MG63 (cell line): ENCODE measurements at places on chromosomes 5 and 9.
A peak's percentile ranks its signal among the peaks of the same experiment; 100 is the strongest.

DNA sequence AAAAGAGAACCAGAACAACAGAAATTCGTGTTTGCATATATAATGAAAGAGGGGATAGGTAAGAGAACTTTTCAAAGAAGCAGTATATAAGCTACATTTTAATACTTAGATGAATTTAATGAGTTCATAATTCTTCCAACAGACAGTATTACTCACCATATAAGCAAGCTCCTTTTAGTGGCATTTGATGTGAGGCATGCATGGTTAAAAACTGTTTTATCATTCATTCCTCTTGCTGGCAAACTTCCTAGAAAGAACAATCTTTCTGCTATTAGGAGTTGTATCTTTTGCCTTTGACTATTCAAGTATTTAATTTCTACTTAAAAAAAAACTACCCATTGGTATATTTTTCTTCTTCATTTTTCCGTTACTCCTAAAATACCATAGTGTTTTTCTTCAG is 65.7 kb upstream of the EIF4EBP3 start:
- no peak for DNase-seq

DNA sequence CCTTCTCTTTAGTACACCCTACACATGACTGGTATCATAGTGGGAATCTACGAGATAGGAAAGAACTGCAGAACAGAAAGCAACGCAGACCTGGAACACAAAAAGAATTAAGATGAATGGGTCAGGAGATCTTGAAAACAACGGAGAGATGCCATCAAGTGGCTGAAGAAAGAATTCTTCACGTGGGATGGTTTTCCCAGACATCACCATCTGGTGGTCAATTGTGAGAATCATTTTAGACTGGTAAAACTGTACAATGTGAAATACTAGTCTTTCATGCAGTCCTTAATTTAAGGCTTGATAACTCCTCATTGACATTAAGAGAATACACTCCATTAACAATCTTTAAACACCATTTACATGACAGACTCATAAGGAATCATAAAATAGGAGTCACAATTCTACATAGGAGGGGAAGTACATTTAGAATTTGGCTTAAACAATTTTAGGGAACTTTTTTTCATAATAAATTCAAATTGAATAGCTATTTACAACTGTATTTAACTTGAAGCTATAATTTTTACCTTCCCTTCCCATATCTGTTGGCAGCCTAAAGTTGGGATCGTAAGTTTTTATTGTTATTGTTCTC is 128.4 kb upstream of the TRPM3 start:
- no peak for DNase-seq

DNA sequence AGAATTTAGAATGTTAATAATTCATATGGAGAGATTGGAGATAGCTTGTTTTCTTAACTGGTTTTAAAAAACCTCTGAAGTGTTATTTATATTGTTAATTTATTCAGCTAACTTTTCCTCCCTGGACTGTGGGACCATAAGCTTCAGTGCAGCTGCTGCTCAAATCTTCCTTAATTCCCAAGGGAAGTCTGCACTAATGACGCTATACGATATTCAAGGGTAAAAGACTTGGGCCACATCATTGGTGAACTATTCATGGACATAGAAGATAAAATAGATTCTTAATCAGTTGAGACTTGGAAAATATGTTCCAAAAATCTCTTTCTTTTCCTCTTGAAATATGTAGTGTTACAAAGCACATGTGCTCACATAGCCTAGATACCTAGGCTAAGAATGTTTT is 31.1 kb upstream of the GAS1 start:
- DNase-seq, result no peak

DNA sequence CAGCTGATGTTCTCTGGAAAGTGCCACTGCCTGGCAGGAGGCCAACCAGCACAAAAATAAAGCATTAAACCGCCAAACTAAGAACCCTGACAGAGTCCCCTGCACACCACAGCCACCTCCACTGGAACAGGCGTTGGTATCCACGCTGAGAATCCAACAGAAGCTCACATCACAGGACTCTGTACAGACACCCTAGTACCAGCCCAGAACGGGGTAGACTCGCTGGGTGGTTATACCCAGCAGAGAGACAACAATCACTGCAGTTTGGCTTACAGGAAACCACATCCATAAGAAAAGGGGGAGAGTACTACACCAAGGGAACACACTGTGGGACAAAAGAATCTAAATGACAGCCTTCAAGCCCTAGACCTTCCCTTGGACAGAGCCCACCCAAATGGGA is 15.0 kb upstream of the POU5F2 start:
- DNase-seq, result no peak

GRCh38 chr9:79774356-79774755 is 202.6 kb downstream of the TLE4 start:
- DNase-seq, result no peak

DNA sequence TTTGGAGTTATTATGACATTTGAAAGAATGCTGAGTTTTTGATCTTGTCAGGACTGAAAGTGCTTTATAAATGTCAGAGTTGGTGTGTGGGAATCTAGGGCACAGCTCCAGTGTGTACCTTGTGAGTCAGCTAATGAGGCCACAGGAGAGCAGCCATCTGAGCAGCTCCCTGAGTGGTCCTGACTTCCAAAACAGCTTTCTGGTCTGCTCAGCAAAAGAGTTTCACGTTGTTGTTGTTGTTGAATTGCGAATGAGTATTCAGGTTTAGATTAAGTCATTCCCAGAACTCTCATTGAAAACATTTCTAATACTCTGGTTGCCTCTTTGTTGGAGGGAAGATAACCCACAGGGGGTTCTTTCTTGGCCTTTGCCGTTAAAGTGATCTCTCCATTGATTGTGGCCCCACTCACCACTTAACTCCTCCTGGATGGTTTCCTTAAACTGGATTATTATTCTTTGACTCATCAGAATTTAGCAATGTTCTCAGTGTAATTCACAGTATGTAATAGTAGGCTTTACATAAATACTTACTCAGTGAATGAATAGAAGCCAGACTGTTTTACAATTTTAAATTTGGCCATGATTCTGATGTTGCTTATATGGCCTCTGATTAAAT is 125.1 kb upstream of the SGCD start:
- peak; percentile 83 for DNase-seq

DNA sequence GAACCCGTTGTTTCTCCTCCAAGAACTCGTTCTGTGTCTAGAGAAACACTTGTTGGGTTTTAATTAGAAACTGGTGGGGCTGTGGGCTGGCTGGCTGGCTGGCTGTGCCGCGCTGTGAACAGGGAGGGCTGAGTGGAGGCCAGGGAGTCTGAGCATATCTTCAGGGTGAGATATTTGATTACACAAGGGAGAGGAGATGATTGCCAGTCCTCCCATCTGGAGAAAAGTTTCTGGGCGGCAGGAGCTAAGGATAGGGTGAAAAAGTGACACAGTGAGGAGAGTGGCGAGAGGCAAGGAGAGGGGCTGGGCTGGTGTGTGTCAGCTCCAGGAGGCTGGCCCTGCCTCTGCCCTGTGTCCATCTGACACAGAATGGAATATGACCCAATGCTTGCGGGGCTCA is 63.0 kb downstream of the GDNF start:
- DNase-seq, result peak; percentile 49

- no peak for DNase-seq
Measured at GRCh38 chr9:96172797-96173196, 129.2 kb downstream of the HSD17B3 start.

- DNase-seq, result no peak
Measured at GRCh38 chr5:133261993-133262392, 210.2 kb downstream of the HSPA4 start.

DNA sequence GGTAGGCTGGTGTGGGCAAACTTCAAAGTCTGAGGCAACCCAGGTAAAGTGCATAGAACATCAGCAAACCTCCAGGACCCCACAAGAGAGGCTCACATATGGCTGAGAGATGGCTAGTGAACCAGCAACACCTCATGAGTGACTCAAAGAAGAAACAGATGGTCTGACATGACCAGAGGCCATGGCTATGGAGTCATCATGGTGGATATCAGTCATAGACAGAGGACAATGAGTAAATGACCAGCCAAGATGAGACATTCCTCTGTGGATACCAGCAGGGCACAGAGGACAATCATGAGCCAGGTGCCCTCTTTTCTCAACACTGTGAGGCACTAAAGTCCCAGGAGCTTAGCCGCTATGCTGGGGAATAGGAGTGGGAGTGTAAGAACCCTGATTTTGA is 180.8 kb downstream of the RASEF start:
- DNase-seq, result no peak

DNA sequence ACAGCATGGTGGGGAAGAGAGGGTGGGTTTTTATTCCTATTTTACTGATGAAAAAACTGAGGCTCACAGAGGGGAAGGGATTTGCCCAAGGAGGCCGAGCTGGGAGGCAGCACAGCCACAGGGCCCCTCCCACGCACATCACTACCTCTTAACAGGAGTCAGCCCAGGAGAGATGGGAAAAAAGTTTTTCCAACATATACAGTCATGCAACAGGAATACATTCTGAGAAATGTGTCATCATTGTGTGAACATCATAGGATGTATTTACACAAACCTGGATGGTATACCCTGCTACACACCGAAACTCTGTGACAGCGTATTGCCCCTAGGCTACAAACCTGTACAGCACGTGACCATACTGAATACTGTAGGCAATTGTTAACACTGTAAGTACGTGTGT is 11.6 kb downstream of the TRAF1 start:
- DNase-seq, result no peak

GRCh38 chr9:135745189-135745588 is 43.2 kb downstream of the KCNT1 start:
- DNase-seq, result no peak

- DNase-seq, result no peak
Measured at GRCh38 chr9:101977614-101978210, 239.3 kb upstream of the GRIN3A start.

DNA sequence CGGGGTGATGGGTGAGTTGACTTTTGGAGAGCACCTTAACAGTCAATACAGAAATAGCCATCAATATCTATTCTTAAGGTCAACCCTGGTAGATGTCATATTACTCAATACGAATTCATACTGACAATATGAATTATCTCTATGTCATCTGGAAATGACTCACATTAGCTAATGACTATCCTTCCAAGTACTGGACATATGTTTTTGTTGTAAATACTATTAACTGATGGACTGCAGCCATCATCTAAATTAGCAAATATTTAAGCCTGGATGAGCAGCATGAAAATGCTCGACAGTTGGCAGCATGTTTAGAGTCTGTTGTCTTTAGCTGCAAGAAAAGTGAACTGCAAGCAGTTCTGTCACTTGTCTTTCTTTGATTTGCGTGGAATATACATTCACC is 19.6 kb upstream of the ISOC1 start:
- DNase-seq, result peak; percentile 36

- no peak for DNase-seq
Measured at GRCh38 chr9:75359638-75360037, 271.3 kb downstream of the OSTF1 start.

DNA sequence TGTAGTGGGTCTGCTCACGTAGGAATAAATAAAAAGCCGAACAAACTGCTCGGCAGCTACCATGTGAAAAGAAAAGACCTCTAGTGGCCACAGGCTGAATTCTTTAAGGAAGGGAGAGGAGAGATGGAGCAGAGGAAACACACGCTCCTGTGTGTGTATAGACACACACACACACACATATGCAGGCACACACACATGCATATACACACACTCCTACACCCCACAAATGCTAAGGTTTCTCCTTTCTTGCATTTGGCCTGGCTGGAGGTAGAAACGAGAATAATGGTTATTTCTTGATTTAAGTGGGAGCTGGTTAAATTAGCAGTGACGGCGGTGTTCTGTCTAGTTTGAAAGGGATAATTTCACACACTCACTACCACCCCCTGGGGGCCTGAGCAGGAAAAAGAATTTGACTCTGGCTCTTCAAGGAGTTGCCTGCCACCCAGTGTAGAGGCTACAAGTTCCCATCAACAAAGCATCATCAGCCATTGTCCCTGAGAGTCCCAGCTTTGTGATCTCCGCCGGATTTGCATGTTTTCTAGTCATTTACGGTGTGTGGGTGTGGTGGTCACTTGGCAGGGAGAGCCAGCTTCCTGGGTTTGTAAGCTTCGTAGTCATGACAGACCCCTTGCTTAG is at the start of gene INSYN2B:
Gene INSYN2B, minus strand, starts transcription at position 78 of the 636 bp plus-strand sequence. CDS start 96,597 bp downstream, outside the sequence.
- peak; percentile 83 for DNase-seq

DNA sequence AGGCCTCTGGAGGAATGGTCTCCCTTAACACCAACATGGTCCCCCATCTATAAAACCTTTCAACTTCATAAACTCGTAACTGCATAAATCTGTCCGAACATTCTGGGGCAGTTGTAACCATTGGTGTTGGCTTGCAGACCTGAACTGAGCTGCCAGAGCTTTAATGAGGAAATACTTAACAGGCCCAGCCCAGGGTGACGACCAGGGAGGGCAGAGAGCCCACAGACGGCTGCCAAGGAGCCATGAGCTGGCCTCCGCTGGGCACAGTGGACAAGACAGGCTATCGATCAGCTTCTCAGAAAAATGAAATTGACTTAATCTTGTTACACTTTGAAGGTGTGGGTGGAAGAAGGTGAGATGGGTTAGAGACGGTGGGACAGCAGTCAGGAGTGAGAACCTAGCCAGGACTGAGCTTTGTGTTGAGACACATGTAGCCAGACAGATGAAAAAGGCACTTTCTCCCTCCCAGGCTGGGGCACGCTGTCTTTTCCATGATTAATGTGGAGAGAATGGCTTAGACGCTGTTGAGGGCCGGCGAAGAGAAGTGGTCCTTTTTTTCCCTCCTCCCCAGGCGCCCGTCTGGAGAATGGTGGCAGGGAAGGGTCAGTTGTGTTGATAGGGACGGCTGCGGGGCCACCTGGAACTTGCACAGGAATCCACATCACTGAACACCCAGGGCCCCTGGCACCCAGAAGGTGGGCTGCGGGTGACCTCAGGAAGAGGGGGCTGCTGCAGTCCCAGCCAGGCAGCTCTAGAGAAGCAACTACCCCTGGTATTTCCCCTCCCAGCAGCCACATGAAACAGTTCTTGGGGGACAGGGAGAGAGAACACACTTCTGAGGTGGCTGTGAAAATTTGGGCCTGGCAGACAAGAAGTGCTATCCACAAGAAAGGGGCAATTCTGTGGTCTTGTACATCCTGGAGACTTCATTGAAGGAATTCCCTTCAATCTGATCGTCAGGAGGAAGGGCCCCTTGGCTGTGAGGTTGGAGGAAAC is 27.3 kb upstream of the TCOF1 start:
- DNase-seq, result peak; percentile 32

- no peak for DNase-seq
Measured at GRCh38 chr5:32182463-32183063, 8.4 kb upstream of the GOLPH3 start.

- no peak for DNase-seq
Measured at GRCh38 chr5:107955321-107955720, 284.6 kb upstream of the EFNA5 start.

DNA sequence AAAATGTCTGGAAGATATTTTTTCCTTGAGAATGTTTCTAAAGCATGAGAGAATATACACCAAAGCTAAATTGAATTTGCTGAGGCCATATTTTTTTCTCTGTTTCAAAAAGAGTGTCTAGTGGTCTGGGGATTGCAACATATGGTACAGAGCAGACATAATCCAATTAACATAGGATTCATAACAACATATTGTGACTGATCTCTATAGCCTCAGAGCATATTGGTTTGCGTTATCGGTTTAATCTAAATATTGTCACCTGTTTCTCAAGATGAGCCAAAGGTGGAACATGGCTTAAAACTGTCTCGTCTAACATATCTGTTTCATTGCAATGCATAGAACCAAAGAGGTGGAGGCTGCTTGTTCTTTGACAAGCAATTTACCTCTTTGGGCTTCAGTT is 3.9 kb downstream of the PPP3R2 start:
- no peak for DNase-seq
